Liver (tissue), 10 donors: ENCODE measurements at places on chromosomes 2 and 18.

- no peak for DNase-seq
Observed at GRCh38 chr2:160974803-160975202, 185.4 kb upstream of the TANK start.

DNA sequence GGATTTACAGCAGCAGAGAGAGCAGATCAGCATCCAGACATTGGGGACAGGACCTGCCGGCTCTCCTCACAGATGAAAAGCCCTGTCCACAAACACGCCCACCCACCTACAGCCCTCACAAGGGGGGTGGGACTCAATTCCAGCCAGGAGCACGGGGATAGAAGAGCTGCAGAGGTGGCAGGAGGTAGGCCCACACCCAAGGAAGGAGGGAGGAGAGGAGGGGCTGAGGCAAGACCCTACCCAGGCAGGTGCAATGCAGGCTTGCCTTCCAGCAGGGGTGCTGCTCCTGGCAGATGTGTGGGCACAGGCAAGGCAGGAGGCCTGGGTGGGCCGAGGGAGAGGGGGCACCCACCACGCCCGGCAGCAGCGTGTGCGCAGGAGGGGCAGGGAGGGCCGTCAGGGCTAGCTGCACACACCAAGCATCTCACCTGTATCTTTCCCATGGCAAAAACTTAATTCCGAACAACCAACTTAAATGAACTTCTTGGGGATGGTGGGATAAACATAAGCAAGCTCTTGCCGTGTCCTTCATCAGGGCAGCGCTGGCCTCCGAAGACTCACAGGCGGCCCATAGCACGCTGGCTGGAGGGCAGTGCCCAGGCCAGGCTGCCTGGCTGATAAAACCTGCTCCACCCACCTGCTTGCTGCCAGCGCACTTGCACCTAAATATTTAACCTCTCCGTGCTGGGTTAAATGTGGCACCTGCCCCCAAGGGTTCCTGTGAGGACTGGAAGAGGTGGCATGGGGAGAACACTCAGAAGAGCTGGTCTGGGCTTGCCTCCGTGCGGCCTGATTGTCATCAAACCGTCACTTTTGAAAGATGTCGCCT lies 219.5 kb downstream of the HDAC4 start:
- no peak for DNase-seq

- DNase-seq: no peak
Observed at GRCh38 chr18:778194-778927, 33.7 kb downstream of the YES1 start.

- no peak for DNase-seq
Observed at GRCh38 chr2:240477916-240478315, 42.5 kb downstream of the GPC1 start.

- DNase-seq: no peak
Observed at GRCh38 chr2:233822101-233822771, 32.1 kb downstream of the HJURP start.

GRCh38 chr2:44531289-44531688 lies 169.5 kb downstream of the CAMKMT start:
- no peak for DNase-seq
